CD4-positive, alpha-beta T cell treated with Interleukin-15 for 1 hour (primary cell): ENCODE measurements at places on chromosomes 11 and 22.
A peak's percentile ranks its signal among the peaks of the same experiment; 100 is the strongest.

- DNase-seq = no peak
Measured at GRCh38 chr22:38850941-38851849, 7.4 kb upstream of the NPTXR start.

DNA sequence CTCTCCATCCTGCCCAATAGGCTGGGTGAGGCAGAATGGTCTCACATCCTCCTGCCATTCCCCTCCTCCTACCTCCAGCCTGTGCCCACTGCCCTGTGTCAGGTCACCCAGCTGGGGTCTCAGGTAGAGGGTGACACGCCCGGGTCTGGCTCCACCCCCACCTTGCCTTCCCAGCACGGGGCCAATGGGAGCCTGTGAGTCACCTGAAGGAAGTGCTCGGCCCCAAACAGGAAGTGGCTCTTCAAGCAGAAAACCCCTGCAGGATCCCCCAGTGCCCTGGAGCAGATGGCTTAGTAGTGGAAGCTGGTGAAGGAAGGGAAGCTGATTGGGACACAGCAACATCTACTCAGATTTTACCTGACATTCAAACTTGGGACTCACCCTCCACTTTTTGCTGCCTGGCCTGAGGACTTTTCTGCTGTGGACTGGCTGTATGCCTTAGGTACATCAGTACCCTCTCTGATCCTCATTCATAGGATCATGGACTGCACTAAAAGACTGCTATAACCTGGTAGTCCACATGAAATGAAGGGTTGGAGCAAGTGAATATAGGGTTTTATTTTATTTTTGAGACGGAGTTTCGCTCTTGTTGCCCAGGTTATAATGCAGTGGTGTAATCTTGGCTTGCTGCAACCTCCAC, 33.4 kb downstream of the GDPD5 start:
- peak; percentile 62 for DNase-seq

DNA sequence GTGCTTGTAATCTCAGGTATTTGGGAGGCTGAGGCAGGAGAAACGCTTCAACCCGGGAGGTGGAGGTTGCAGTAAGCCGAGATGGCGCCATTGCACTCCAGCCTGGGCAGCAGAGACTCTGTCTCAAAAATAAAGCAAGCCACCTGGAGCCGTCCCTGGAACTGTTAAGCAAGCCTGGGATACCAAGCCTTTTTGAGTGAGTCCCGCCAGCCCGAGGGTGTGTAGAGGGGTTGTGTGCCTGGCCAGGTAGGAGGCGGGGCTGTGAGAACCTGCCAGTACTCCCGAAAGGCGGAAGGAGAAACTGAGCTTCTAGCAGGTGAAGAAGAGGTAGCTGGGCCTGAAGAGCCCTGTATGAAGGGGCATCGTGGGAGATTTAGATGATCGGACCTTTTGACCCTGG, 52.4 kb downstream of the TRIOBP start:
- no peak for DNase-seq

- no peak for DNase-seq
Measured at GRCh38 chr22:19900707-19901436, 40.7 kb upstream of the COMT start.

GRCh38 chr22:36329254-36330078, 58.3 kb downstream of the MYH9 start:
- DNase-seq = peak; percentile 71

DNA sequence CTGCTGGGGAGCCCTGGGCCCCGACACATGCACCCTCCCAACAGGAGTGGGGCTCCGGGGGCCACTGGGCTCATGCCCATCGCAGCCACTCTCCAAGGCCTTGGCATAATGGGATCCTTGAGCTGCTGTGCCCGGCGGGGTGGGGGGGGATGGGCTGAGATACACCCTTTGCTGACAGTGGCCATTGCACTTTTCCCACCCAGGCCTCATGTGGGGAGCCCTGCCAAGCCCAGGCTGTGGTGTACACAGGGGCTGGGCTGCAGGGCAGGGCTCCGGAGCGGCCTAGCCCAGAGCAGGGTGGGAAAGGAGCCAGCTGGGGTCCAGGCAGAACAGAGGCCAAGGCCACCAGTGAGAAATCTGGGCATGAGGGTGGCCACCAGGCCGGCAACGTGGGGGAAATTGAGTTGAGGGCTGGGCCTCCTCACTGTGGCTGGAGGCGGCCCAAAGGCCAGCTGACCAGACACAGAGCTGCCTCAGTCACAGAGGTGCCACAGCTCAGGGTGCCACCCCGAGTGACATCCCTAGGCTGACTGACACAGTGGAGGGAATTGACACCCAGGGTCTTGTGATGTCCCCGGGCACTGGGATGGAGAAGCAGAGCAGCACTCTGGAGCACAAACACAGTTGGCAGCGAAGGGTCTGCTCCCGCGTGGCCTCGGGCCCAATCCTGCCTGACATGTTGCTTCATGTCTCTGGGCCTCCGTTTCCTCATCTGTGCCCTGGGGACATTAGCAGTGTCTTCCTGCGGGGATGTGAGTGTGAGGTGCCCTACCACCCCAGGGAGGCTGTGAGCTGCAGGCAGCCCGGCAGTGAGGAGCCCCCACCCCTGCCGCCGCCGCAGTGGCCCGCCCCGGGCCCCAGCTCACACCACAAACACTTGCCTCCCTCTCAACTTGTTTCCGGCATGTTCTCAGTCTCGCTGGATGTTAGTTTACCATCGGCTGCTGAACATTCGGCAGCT, 30.4 kb downstream of the RTN4R start:
- peak; percentile 49 for DNase-seq

DNA sequence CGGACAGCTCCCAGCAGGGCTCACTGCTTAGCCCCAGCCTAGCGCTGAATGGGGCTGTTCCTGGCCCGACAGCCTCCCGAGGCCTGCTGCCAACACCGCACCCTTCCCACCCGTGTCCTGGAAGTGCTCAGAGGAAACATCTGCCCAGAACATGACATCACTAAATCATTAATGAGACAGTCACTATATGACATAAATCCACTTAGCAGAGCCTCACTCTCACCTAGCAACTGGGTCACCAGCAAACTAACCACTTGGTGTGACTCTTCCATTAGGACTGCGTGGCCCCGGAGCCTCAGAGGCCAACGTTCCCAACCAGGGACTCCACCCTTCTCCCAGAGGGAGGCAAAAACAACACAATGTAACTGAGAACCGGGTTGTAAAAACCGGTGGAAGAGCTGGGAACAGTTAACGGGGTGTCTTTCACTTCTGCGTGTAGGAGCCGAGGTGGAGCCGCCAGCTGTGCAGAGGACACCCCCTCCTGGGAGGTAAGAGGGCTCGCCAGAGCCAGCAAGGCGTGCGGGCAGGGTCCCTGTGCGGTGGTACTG, 21.4 kb upstream of the PACSIN2 start:
- DNase-seq = no peak

GRCh38 chr11:112784323-112785073, 176.7 kb upstream of the NCAM1 start:
- DNase-seq = no peak

DNA sequence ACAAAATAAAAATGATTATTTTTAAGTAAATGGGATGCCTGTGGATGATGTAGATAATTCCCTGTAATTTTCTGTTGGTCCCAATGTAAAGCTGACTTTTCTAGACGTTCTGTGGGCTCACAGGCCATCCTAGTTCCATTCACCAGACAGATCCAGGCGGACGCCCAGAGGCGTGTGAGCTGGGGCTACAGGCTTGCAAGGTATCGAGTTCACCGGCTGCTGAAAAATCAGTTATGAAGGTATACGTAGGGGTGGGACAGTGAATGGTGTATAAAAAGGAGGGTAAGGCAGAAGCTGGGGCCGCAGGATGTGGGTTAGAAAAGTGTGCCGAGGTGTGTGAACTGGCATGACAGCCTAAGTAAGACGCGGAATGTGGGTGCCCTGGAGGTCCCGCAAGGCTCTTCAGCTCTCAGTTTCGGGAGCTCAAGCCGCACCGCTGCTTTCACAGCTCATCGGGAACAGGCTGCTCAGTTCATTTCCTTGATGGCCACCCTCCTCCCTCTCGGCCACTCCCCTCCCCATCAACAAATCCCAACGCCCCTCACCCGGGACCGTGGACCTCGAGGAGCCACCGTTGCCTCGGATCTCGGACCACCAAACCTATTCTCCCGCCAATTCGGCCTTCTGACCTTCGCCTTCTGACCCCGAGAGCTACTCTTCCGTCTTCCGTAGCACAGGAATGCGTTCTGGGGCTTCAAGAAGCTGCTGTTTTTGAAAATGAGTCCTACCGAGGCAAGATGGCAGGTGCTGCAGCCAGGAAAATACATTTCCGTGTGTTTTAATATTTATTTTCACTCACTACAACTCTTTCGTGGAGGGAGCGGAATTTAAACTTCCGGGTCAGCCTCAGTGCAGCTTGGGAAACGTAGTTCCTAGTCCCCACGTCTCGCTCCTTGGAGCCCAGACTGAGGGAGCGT, at the start of gene XNDC1N:
XNDC1N (minus strand) TSS at position 775 of the 917 bp plus-strand sequence. CDS start 5,241 bp downstream, outside the sequence.
- DNase-seq = peak; percentile 30

GRCh38 chr11:67356864-67357561, 3.7 kb upstream of the POLD4 start:
- DNase-seq = peak; percentile 80

- DNase-seq = no peak
Measured at GRCh38 chr11:118927554-118928100, 1.9 kb upstream of the BCL9L start.

GRCh38 chr22:48710410-48710809, 1117.3 kb downstream of the BRD1 start:
- no peak for DNase-seq

GRCh38 chr11:114155116-114155515, 95.6 kb downstream of the ZBTB16 start:
- DNase-seq = no peak

GRCh38 chr11:75949023-75949672, 134.1 kb downstream of the UVRAG start:
- DNase-seq = no peak

DNA sequence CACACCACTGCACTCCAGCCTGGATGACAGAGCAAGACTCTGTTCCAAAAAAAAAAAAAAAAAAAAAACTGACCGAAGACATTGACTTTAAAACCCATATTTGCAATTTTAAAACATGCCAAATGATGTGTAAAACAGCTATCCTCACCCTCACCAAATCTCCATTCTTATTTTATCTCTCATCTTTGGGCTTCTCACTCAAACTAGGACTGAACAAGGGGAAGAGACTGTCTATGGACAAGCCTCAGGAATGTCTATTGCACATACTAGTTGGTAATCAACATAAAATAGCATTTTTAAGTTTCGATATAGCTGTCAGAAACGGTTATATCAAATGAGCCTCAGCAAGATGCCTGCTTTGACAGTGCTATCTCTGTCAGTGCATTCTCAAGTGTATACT, 7.9 kb upstream of the CHRNA10 start:
- no peak for DNase-seq

DNA sequence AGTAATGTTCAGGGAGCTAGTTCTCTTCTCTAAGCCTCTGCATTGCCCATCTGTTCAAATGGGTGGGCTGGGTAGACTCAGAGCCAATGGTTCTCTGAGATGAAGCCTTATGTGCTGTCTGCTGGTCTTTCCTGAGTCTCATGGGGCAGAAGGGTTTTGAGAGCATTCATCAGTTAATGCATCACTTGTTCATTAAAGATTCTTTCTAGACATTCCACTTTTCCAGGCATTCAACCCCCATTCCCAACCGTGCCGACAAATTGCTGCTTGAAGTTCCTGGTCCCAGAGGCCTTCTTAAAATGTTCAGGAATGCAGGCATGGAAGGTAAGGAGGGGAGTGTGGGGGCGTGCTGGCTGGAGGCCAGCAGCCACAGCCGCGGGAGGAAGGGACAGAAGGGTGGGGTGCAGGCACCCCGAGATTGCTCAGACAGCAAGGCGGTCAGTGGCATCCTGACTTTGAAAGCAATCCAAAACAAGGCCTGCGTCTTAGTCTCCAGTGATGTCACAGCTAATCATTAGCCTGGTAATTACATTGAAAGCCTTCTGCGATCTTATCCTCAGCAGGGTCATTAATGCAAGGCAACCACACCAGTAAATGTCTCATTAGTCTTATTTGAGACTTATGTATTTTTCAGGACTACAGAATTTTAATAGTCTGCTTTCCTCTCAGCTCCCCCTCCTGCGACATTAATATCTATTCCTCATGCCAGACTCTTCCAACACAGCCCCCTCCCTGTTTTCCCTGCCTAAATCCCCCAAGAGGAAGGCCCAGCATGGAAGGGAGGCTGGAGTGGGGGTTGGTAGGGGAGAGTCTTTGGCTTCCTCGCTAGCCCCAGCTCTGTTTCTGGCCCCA, 328.8 kb downstream of the MIAT start:
- DNase-seq = no peak

GRCh38 chr11:3102641-3102921, 45.4 kb upstream of the CARS1 start:
- no peak for DNase-seq

DNA sequence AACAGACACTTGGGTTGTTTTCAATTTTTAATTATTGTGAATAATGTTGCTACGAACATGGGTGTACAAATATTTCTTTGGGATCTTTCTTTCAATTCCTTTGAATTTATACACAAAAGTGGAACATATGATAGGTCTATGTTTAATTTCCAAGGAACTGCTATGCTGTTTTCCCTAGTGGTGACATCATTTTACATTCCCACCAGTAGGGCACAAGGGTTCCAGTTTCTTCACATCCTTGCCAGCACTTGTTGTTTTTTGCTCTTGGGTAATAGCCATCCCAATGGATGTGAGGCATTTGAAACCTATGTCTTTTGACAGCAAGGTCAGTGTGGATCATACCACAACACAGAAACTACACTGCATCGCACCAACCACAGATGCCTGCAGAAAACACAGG, 41.8 kb upstream of the SCN3B start:
- no peak for DNase-seq

GRCh38 chr11:21564833-21565682, 627.8 kb upstream of the ANO5 start:
- DNase-seq = no peak

GRCh38 chr11:17597770-17598169, 50.7 kb downstream of the OTOG start:
- DNase-seq = no peak

GRCh38 chr11:128422576-128423370, 164.6 kb downstream of the ETS1 start:
- peak; percentile 92 for DNase-seq

DNA sequence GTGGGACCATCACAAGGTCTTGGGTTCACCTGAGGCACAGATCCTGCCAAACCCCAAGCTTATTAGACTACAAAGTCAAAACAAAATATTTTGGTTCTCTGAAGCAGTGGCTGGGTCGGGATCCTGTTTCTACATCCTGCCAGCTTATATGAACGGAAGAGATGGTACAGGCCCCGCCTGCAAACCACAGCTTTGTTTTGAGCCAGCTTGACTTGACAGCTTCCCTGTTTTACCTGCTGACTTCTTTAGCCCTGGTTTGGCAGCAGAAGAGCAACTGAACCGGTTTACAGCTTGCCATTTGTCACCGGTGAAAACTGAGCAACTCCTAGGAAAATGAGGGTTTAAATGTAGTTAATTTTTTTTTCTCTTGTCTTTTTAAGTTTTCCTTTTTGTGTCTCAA, 11.4 kb downstream of the PACS1 start:
- DNase-seq = peak; percentile 84

DNA sequence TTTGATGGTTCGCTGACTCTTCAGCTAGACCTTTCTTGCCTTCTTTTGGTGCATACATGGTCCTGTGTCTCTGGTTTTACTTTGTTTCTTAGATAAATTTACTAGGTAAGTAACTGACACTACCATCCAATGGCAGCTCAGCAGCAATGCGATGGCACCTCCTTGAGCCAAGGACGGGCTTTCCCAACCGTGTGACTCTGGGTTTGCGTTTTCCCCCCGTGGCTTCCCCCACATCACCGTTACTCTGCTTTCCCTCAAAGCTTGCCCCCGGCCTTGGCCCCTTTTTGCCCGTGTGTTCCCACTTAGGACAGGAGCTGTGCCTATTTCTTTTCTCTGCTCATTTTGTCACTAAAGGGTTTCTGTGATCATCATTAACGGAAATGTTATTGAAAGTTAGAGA, 41.5 kb downstream of the TBC1D22A start:
- DNase-seq = no peak
